ENCODE measurements at places on chromosomes 11 and 22.

DNA sequence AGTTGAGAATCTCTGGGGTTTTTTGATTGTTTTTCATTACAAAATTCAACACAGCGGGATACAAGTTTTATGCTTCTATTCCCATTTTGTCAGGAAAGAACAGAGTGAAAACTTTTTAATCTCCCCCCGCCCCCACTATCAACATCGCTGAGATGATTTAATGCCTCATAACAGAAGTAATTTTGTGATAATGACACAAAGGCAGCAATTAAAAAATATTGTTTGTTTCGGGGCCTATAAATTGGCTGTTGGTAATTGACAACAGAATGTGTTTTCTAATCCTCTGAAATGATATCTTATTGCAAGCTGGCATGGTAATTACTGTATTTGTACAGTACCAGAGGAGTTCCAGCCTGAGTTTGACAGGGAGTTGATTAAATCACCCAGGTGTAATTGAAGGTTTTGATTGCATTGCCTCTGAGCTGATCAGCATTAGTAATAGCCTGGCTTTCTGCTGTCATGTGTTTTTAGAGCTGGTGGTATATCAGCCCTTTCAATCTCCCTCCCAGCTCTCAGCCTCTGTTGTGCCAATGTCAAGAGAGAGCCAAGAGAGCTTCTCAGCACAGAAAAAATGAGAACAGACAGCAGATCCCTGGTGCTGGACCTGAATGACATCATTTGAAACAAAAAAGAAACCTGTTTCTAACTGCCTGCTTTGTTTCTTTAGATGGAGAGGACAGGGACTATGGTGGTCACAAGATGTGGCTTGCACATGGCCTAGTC is 265.1 kb downstream of the FAM76B start:
- no peak overlapping the region for H3K4me3 ChIP-seq
- H3K4me1 ChIP-seq = peaks cover 29% of the 10 kb centered on the region
- H3K27me3 ChIP-seq = no peaks in the 10 kb centered on the region
- no peak for DNase-seq
- no peaks in the 10 kb centered on the region for H3K36me3 ChIP-seq

GRCh38 chr11:123892031-123892430 is 6.6 kb upstream of the TMEM225 start:
- no peaks in the 10 kb centered on the region for H3K27me3 ChIP-seq
- no peak overlapping the region for H3K27ac ChIP-seq
- no peak overlapping the region for H3K4me3 ChIP-seq

DNA sequence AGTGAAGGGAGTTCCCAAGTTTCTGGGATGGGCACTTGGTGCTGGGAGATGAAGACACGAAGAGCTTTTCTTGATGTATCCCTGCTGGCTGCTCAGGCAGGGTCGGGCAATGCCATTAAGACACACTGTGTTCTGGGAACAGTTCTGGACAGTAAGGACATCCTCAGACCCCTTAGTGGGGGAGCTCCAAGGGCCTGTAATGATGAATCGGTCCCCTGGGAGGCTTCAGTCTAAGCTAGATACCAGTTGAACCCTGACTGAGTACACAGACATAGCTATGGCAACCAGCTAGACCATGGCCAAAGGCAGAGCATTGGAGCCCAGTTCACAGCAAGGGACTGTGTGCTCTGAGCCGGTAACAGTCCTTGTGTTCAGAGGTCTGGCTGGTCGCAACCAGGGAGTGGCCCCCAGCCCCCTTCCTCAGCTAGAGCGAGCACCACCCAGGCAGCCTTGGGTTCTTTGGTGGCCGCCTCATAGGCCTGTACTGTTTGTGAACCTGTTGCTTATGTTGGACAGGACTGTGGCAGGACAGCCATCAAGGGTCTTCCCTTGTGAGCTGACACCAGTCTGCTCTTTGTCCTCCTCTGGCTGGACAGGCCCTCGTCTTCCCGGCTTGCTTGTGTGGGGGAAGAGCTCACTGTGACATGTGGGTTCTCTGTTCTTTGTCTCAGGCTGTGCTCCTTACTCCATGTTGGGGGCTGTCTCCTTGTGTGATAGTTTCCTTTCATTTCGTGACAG is 25.0 kb downstream of the MED15 start:
- H3K36me3 ChIP-seq = peaks cover 37% of the 10 kb centered on the region
- H3K27ac ChIP-seq = peak overlapping the region; percentile 99
- DNase-seq = no peak
- no peak overlapping the region for H3K4me3 ChIP-seq
- no peaks in the 10 kb centered on the region for H3K27me3 ChIP-seq

DNA sequence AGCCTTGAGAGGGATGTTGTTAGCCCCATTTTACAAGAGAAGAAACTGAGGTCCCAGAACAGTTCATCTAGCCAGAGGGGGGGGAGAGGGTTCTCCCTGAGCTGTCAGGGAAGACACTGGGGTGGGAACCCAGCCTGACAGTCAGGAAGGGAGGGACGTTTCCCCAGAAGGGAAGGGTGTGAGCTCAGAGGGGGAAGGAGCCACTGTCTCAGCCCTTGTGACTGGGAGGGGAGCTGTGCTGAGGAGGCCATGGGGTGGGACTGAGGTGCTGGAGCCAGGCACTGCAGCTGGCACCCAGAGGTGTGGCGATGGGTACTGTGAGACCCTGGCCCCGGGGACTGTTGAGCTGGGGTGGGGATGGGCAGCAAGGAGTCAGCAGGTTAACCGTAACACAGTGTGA is 35.7 kb downstream of the DAGLA start:
- H3K4me3 ChIP-seq = no peak overlapping the region
- DNase-seq = no peak
- H3K4me1 ChIP-seq = no peaks in the 10 kb centered on the region
- H3K27ac ChIP-seq = no peak overlapping the region
- no peaks in the 10 kb centered on the region for H3K27me3 ChIP-seq

DNA sequence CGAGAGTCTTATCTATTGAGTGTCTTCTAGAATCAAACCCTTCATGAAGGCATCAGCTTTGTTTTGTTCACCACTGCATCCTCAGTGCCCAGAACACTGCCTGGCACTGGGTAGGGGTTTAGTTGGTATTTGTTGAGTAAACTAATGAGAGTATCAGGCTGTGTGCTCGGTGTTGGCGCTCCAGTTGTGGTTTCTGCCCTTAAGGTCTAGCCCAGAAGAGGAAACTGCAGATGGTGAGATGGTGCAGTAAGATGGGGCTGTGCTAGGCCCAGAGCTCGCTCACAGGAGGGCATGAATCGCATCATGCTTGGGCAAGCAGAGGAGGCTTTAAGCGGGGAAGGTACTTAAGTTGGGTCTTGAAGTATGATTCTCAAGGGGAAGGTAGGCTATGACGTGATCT is 97.2 kb downstream of the FBXO7 start:
- H3K4me1 ChIP-seq = no peaks in the 10 kb centered on the region
- H3K4me3 ChIP-seq = no peak overlapping the region
- H3K27ac ChIP-seq = no peak overlapping the region
- no peak for DNase-seq
- no peaks in the 10 kb centered on the region for H3K27me3 ChIP-seq

DNA sequence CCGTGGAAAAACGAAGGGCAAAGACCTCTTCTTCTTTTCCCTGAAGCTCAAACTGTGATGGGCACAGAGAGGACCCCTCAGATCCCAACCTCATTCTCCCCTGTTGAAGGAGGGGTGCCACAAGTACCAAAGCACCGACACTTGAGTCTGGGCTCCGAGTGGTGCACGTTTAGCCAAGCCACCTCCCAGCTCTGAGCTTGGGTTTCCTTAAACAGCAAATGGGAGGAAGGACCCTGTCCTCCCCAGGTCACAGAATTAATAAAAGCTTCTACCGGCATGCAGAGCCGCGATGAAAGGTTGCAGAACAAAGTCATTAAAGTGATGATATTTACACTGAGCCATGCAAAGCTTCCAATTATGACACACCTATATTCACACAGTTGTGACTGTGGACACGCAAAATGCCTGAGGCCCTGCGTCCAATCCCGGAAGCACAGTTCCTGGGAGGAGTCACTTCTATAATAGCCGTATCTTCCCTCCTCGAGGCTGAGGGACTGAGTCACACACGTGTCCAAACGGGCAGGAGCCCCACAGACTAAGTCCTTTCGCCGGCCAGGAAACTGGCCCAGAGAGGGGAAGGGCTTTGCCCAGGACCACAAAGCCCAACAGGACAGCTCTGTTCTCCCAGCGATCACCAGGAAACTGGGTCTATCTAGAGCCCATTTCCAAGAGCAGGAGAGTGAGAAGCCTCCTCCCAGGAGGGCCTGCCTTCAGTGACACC is 922 bp upstream of the CSNK1E start:
- H3K27ac ChIP-seq = peak overlapping the region; percentile 98
- peak; percentile 94 for DNase-seq
- H3K27me3 ChIP-seq = no peaks in the 10 kb centered on the region
- peaks cover 25% of the 10 kb centered on the region for H3K4me1 ChIP-seq

- H3K4me1 ChIP-seq = no peaks in the 10 kb centered on the region
- H3K36me3 ChIP-seq = no peaks in the 10 kb centered on the region
- H3K27me3 ChIP-seq = no peaks in the 10 kb centered on the region
- H3K27ac ChIP-seq = no peak overlapping the region
- no peak for DNase-seq
Measured at GRCh38 chr11:105273660-105274280, 134.2 kb upstream of the CARD18 start.

DNA sequence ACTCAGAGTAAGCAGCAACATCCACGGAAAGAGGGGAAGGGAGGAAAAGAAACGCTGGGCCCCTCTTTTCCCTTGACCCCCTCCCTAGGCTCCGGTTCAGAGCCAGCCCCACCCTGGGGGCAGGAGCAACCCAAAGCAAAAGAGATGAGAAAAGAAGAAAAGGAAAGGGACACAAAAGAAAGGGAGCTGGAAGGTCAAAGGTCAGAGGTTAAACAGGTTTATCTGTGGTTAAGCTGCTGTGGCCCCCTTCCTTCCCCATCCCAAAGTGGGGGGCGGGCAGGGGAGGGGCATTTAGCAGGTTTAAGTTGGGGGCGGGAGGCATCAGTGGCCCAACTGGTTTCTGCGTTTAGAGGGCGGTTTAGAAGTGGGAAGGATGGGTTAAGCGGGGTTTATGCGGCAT is 35.6 kb downstream of the SLC22A12 start:
- H3K4me1 ChIP-seq = no peaks in the 10 kb centered on the region
- no peaks in the 10 kb centered on the region for H3K36me3 ChIP-seq
- no peak overlapping the region for H3K27ac ChIP-seq

DNA sequence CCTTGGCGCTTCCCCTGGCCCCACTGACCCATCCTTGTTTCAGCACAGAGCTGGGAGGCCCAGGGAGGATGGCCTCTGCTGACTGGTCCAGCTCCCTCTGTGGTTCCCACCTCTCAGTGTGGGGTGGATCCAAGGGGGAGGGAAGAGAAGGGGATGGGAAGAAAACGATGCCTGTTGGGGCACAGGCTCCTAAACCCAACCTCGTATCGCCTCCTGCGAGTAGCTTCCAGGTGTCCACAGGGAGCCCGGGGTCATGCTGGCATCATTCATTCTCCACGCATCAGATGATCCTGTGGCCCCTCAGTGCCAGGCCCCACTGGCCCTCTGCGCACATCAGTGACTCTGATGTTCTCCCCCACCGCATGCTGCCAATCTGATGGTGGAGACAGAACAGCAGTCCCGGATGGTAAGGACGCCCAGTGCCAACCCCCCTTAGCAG is 5.1 kb downstream of the MYEOV start:
- H3K4me3 ChIP-seq = no peak overlapping the region
- no peaks in the 10 kb centered on the region for H3K27me3 ChIP-seq
- H3K36me3 ChIP-seq = no peaks in the 10 kb centered on the region
- peak overlapping the region; percentile 96 for H3K27ac ChIP-seq
- peaks cover 53% of the 10 kb centered on the region for H3K4me1 ChIP-seq

DNA sequence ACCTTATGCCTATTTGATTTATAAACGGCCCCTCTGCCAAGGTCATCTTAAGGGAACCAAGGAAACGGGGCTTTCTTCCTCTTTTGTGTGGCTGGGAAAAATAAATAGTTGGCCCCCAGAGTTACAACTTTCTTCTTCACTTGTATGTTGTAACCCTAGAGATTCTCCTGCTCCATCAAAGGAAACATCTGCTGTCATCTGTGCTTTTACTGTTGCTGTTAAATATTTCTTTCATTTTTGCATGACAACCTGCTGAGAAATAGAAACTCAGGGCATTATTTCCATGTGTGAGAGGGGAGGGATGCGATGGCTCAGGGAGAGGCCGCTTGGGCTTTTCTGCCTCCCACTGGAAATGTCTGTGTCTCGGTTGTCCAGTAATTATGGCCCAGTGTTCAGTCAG is 21.8 kb upstream of the CDC42EP2 start:
- H3K27ac ChIP-seq = peak overlapping the region; percentile 51
- H3K4me3 ChIP-seq = no peak overlapping the region
- no peak for DNase-seq
- H3K27me3 ChIP-seq = no peaks in the 10 kb centered on the region

GRCh38 chr22:46250783-46251125 is 661 bp upstream of the CDPF1 start:
- no peak for DNase-seq
- H3K27me3 ChIP-seq = no peaks in the 10 kb centered on the region
- H3K4me3 ChIP-seq = peak overlapping the region; percentile 60

DNA sequence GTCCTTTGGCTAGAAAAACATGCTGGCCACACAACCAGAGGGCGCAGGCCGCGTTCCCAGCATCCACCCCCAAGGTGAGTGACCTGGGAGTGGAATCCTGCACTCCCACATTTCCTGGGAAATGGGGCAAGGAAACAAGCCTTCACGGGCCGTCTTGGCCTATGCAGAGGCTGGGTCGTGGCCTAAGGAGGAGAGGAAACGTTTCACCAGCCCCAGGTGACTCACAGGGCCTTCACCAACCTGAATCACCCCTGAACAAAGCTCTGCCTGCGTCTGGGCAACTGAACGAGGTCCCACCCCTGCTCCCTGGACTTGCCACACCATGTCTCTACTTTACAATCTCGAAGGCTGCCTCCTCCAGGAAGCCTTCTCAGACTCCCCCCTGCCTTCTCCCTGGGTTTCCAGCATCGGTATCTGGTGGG is 13.2 kb downstream of the MYH9 start:
- peak; percentile 97 for DNase-seq
- no peak overlapping the region for H3K4me3 ChIP-seq
- peaks cover 84% of the 10 kb centered on the region for H3K4me1 ChIP-seq
- H3K36me3 ChIP-seq = peaks cover 86% of the 10 kb centered on the region
- H3K27ac ChIP-seq = peak overlapping the region; percentile 96

DNA sequence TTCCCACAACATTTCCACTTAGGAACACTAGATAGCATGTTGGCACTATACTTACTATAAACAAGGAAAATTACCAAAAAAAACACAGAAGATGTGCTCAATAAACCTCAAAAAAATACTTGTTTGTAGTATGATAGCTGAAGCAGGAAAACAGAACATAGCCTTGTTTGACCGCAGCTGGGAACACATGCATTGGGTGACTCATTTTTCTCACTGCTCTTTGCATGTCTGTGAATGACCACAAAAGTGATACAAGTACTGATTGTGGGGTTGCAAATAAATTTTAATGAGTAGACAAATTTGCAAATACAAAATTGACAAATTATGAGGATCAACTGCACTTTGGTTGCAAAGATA is 22.8 kb upstream of the GUCY1A2 start:
- DNase-seq = no peak
- H3K4me3 ChIP-seq = no peak overlapping the region
- no peaks in the 10 kb centered on the region for H3K4me1 ChIP-seq
- H3K27ac ChIP-seq = no peak overlapping the region
- no peaks in the 10 kb centered on the region for H3K36me3 ChIP-seq

GRCh38 chr11:13294771-13295579 is 17.4 kb downstream of the BMAL1 start:
- 0 out of 2 replicates have a peak, but pooled peaks cover 3% of the 10 kb centered on the region for H3K36me3 ChIP-seq
- H3K27ac ChIP-seq = no peak overlapping the region
- no peak for DNase-seq
- no peak overlapping the region for H3K4me3 ChIP-seq
